Activated CD4-positive, alpha-beta T cell treated with anti-CD3 and anti-CD28 coated beads, Interleukin-2, amount 50 U/mL, for 1 hour (primary cell): ENCODE measurements at places on chromosomes 11 and 22.

GRCh38 chr22:29004647-29005371 lies 56.8 kb downstream of the C22orf31 start:
- no peak for DNase-seq

- DNase-seq = no peak
Measured at GRCh38 chr22:43305806-43306205, 37.4 kb downstream of the SCUBE1 start.

GRCh38 chr22:50001388-50002231 lies 11.0 kb downstream of the IL17REL start:
- DNase-seq = no peak

DNA sequence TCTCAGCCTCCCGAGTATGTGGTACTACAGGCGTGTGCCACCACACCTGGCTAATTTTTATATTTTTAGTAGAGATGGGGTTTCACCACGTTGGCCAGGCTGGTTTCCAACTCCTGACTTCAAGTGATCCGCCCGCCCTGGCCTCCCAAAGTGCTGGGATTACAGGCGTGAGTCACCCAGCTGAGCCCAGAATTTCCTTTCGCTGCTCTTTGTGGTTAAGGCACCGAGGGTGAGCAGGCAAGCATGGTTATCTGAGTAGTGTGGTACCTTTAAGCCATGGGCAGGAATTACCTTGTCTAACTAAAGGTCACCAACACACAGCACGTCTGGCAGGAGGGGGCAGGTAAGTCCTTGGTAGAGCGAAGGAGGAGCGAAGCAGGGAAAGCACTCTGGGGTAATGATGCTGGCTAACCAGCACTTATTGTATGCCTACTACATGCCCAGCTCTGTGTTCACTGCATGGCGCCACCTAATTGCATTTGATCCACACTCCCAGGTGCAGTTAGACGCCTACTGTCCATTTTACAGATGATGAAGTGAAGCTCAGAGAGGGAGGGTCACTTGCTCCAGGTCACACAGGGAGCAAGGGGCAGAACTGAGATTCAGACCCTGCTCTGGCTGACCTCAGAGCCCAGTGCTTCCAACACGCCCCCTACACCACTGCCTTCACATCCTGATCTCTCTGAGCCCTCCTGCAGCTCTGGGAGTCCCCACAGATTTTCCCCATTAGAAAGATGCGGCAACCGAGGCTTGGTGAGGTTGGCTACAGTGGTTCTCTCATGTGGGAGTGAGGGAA lies 45.7 kb downstream of the TRIOBP start:
- DNase-seq = no peak

DNA sequence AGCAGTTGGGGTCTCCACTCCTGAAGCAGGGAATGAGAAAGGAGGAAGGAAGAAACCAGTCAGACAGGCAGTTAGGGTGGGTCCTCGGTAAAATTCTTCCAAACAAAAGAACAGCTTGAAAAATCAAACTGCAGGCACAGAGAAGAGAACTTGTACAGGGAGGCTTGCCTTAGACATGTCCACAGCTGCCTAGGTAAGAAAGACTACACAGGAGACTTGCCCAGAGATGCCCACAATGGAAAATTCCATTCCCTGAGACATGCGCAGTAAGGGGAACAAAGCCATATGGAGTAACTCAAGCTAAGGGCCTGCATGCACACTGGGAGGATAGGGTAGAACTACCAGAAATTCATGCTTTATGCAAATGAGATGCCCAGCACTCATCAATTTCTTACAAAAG lies 9.8 kb downstream of the KCNJ11 start:
- no peak for DNase-seq

GRCh38 chr22:25007444-25008106 lies 55.1 kb downstream of the KIAA1671 start:
- DNase-seq = no peak

- DNase-seq = no peak
Measured at GRCh38 chr11:131978351-131978750, 607.9 kb downstream of the NTM start.

DNA sequence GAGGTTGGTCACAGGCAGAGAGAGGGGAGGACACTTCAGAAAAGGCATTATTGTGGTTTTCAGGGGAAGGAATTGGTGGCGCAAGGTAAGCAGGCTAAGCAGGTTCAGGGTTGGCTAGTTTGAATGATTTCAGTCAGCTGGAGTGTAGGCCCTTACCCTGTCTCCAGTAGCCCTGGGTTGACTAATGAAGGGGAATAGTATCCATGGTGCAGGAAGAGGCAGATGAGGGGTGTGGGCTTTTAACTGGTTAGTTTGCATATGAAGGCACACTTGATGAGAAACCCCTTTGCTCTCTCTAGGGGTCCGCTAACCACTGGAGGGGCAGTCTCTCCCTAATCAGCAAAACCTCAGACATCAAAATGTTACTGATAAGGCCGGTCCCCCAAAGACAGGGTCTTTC lies 249.7 kb downstream of the AASDHPPT start:
- DNase-seq = no peak

GRCh38 chr11:8105666-8106065 lies 24.7 kb downstream of the TUB start:
- DNase-seq = no peak

DNA sequence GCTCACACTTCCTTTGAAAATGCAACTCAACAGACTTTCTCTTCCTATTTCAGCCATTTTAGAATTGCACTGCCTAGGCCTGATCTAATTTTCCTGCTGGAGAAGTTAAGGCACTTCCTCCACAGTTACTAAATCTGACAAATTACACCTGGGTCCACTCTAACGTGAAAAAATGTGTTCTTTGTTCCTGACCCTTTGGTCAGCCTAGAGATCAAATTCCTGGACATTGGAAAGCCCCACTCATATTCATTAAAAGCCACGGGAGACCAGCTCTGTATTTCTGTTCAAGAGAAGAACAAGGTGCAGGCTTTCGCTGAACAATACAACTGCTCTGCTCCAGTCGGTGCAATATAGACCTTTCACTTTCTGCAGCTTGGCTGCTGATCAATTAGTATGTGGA lies 96.6 kb downstream of the MPPED2 start:
- DNase-seq = no peak

DNA sequence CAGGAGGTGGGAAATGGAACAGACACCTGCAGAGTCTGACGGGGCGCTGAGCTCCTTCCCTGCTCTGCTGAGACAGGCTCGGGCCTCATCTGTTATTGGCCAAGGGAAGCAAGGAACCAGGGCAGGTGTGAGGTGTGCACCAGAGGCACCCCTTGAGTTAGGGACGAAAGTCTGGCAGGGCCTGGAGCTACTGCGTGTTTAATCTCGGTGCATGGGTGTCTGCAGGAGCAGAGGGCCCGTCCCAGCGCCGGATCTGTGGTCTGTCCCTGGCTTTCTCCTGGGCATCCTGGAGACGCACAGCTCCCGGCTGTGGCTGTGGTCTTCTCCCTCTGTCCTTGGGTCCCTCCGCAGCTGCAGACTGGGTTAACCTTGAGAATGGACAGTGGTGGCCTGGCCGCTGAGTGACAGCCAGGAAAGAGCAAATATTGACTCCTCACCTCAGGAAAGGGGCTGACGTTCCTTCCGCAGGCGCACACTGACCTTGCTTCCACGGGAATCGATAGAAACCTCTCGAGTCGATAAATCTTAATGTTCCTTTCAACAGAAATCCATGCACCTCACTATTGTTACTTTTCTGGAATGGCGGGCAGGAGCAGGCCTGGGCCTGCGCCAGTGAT lies 975.6 kb downstream of the BRD1 start:
- no peak for DNase-seq

GRCh38 chr11:117502779-117503100 lies 175.1 kb downstream of the CEP164 start:
- DNase-seq = no peak
